ENCODE measurements at places on chromosomes 5 and 9.

DNA sequence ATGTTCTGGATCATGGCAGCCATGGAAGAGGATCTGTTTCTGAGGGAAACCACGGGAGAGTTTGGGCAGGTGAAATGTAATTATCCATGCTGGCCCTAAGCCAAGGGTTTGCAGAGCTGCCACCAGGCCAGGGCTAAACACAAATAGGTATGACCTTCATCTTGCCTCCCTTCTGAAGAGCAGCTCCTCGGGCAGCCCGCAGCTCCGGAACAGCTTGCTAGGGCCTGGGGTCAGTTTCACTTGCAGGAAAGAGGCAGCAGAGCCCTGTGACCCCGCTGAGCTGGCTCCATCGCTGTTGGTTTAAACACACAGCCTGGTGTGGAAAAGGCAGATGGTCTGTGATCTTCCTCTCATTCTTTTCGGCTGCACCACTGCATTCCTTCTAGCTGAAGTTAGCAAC is 141.4 kb downstream of the TMEM38B start:
- DNase-seq, result no peak

DNA sequence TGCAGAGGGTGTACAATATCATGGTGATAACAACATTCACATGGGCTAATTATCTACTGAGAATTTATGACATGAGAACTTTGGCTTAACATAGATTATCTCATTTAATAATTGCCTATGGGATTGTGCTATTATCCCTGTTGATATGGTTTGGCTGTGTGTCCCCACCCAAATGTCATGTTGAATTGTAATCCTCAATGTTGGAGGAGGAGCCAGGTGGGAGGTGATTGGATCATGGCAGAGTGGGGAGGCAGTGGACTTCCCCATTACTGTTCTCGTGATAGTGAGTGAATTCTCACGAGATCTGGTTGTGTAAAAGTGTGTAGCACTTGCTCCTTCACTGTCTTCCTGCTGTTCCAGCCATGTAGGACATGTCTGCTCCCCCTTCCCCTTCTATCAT is 186.4 kb downstream of the TRIM32 start:
- no peak for DNase-seq

DNA sequence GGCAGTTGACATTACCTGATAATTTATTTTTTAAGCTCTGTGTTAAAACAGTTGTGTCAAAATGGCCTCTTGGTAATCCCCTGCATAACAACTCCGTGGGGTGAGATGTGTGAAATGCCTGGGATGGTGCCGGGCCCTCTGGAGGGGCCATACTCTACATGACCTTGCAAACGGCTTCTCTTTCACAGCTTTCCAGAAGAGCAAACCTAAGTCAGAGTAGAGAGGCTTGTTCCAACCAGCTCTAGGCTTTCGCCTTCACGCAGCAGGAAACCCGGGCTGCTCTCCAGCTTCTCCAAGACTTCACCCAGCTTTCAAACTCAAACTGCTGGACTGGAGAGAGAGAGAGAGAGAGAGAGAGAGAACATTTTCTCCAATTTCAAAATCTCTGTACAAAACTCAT is 120.1 kb downstream of the SNX18 start:
- no peak for DNase-seq

- DNase-seq, result no peak
These were observed 42.1 kb downstream of the UBQLN1 start for GRCh38 chr9:83665580-83666200.

- no peak for DNase-seq
These were observed 29.2 kb upstream of the GZMA start for GRCh38 chr5:55073211-55073610.

DNA sequence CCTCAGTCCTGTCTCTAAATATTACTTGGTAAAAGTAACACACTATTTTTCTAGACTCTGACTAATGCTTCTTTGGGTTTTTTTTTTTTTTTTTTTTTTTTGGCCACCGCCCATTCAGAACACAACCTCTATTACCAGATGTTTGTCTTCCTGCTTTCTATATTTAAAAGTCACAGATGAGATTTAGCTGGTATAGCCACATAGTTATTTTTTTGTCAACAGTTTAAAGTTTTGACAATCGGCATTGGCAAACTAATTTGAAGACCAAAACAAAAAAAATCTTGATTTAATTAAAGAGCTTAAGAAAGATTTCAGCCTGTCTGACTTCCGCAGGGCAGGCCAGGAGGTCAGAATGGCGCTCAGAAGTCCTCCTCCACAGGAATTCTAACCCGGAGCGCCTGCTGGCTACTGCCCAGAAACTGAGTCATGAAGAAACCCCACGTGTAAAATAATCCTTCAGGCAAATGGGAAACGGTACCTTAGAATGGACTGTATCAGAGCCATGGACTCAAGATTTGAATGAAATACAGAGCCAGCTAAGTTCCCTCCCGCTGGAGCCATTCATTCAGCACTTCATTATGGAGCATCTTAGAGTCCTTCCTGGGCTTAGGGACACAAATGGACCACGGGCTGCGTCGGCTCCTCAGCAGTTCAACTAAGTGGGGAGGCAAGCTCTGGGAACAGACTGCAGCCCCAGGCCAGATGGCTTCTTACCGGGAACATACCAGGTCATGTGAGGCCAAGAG is 55.6 kb downstream of the PTPDC1 start:
- DNase-seq, result peak; percentile 90

GRCh38 chr9:90846770-90847419 is 45.3 kb downstream of the SYK start:
- DNase-seq, result no peak

- DNase-seq, result no peak
These were observed 87.0 kb upstream of the CCL21 start for GRCh38 chr9:34796924-34797323.

DNA sequence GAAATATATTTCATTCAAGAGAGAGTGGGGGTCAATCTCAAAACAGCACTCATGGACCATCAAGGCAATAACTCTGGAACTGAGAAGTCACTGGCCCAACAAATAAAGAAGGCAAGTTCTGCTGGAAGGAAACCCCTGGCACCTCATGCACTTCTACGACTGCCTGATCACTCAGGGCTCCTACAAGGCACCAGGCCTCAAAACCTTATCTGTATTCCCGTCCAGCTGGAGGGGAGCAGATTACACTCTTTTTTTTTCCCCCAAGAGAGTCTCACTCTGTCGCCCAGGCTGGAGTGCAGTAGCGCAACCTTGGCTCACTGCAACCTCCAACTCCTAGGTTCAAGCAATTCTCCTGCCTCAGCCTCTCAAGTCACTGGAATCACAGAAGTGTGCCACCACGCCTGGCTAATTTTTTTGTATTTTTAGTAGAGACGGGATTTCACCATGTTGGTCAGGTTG is 49.9 kb downstream of the P4HA2 start:
- DNase-seq, result no peak

DNA sequence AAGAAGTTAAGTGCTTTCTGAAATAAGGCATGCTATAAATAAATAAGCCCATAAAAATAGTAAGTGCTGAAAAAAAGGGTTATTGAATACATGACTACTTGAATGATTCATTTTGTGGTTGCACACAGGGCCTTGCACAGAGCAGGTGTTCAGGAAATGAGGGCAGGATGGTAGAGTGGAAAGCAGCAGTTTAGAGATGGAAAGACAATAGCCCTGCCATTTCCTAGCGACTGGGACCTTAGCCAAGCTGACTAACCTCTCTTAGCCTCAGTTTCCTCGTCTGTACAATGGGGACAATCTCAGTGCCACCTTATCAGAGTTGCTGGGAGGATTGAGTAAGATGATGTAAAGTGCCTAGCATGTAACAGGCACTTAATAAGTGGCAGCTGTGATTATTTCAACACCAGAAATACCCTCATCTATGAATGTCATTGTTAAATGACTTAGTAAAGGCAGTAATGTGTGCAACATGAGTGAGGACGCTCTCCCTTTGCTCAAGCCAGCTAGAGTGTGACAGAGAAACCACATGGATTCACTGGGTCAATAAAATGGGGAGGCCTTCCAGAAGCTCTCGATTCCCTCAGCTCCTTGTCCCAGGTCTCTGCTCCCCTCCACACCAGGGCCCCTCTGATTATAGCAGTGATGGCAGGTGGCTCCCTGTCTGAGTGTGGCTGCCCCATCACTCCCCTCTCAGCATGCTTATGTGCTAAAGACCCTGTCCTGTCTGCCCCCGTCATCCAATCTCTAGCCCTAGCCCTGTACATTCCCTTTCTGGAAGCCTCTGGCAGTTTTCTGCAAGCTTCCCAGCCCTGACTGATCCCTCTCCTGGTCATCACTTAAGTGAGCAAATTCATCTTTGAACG is 16.0 kb upstream of the PHF19 start:
- DNase-seq, result no peak

GRCh38 chr5:126335886-126336285 is 87.3 kb upstream of the GRAMD2B start:
- DNase-seq, result no peak

- DNase-seq, result no peak
These were observed 203.4 kb upstream of the SEMA6A start for GRCh38 chr5:116778032-116778431.

GRCh38 chr9:121055642-121056143 is 5.6 kb upstream of the C5 start:
- no peak for DNase-seq

DNA sequence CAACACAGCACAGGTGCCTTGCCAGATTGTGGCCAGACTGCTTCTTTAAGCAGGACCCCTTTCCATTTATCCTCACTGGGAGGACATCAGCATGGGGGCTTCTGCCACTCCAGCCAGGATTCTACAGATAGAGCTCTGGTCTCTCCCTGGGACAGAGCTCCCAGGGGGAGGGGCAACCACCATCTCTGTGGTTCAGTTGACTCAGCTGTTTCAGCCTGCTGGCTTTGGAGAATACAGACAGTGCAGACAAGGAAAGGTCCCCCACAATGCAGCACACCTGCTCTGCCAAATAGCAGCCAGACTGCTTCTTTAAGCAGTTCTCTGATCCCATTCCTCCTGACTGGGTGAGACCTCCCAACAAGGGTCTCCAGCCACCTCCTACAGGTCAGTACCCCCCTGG is 132.8 kb downstream of the OR2K2 start:
- DNase-seq, result no peak

- DNase-seq, result no peak
These were observed 1.7 kb upstream of the ANGPTL2 start for GRCh38 chr9:127124111-127124531.

- no peak for DNase-seq
These were observed 182.8 kb downstream of the CFAP90 start for GRCh38 chr5:7668161-7668560.

DNA sequence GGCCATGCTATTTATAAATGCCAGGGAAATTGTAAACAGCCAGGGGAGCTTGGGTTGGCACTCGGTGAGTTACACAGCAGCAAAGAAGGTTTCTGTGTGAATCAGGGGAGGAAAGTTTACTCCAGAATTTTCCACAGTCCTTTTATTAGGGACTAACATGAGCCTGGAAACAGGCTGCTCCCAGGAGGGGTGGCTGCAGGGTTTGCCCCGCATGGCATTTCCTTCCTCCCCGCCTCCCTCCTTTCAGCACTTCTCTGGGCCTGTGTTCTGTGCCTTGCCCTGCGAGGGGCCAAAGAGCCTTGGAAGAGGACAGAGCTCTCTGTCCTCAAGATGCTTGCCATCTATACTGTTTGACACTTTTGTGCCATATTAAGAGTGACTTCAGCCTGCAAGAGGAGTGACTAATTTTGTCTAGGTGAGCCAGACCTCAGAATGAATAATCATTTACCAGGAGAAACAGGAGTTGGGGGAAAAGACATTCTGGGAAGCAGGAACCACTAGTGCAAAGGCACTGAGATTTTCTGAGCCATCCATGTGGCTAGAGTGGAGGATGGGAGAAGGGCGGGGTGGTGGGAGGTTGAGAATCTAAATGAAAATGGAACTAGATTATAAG is 1.8 kb downstream of the GSN start:
- no peak for DNase-seq

DNA sequence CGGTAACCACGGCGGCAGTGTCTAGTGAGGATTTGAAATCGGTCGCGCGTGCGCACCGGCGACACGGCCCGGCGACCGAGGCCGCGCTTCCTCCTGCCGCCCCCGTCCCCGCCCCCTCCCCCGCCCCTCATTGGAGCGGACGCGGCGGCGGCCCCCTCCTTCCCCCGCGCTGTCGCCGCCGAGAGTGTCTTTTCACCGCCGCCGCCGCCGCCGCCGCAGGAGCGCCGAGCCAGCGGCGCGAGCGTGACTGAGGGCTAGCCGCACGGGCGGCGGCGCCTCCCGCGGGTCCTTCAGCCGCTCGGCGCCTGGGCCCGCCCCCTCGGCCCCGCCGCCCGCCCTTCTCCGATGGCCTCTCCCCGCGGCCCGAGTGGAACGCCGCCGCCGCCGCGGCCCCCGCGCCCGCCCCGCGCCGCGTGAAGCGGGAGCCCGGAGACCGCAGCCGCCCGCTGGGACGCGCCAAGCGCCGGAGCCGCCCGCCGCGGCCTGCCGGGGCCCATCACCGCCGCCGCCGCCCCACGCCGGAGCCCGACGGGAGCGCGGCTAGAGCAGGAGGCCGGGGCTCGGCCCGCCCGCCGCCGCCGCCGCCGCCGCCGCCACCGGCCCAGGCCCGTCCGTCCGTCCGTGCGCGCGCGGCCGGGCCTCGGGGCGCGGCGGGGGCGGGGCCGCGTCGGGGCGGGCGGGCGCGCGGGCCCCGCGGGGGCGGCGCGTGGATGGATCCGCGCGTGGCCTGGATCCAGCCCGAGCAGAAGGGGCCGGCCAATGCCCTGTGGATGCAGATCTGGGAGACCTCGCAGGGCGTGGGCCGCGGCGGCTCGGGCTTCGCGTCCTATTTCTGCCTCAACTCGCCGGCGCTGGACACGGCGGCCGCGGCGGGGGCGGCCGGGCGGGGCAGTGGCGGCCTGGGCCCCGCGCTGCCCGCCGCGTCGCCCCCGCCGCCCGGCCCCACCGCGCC is at the start of gene TENT4A:
TSS of gene TENT4A (plus strand) at position 159 of the 952 bp plus-strand sequence. CDS start at position 711, 552 bp downstream.
- DNase-seq, result no peak

GRCh38 chr5:121171834-121172233 is 679.8 kb upstream of the FTMT start:
- no peak for DNase-seq

DNA sequence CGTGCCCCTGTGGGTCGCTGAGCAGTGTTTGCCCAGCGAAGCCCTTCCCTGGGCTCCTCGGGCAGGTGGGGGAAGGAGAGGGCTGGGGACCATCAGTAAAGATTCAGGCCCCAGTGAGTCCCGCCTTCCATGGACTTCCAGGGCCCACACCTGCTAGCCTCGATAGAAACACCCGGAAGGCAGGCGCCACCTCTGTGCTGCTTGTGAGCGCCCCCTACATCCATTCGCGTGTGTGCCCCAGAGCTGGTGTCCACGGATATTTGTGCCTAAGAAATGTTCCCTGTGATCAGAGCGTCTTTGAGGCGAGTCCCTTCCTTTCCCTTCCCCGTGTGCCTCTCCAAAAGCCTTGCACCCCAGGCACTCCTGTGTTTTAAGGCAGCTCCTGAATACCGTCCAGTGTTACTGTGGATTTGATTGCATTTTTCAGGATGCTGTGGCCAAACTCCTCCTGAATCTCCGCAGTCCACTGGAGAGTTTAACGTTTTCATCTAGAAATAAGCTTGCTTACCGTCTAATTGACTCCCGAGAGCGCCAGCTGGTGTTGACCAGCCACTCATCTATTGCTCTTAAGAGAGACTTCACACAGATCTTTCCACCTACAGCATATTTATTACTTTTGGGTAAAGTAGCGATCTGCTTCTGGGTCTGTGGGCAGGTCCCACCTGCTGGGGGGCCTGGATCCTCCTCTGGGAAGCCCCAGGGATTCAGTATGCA is 101.4 kb downstream of the COL5A1 start:
- DNase-seq, result no peak

Measured in HS-27A (cell line).